ENCODE measurements at places on chromosomes 12 and 14.
A peak's percentile ranks its signal among the peaks of the same experiment; 100 is the strongest.

- no peak for DNase-seq
These were observed 266.3 kb downstream of the ITPR2 start for GRCh38 chr12:26566675-26567074.

- no peak for DNase-seq
These were observed 335.2 kb downstream of the CEP128 start for GRCh38 chr14:80606347-80606772.

- no peak for DNase-seq
These were observed 33.6 kb downstream of the OR10P1 start for GRCh38 chr12:55670276-55670675.

GRCh38 chr14:106691601-106692291, 1165.4 kb downstream of the TMEM121 start:
- DNase-seq: no peak

GRCh38 chr14:82766996-82767395, 1233.3 kb upstream of the SEL1L start:
- no peak for DNase-seq

DNA sequence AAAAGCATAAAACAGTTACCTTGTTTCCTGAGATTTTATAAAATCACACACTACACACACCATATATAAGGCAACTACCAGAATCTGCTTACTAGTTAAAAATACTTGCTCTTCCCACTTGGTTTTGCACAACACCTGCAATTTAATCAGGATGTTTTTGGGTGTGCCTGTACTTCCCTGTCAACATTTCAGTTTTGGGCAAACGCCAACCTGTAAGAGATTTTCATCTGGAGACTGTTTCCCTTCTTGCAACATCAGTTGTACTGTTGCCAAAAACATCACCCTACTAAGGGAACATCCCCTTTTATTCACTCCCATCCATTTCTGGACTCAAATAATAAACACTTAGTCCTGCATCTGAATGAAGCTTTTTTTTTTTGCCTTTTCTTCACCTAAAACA, 172.3 kb downstream of the DUSP6 start:
- DNase-seq: no peak

GRCh38 chr14:74394549-74394948, 31.5 kb downstream of the SYNDIG1L start:
- DNase-seq: no peak

GRCh38 chr14:20657216-20658211, 16.0 kb upstream of the OR6S1 start:
- DNase-seq: no peak

- no peak for DNase-seq
These were observed 20.7 kb upstream of the FRMD6 start for GRCh38 chr14:51630987-51631386.

GRCh38 chr14:24123424-24124417, 6.7 kb upstream of the FITM1 start:
- DNase-seq: no peak

DNA sequence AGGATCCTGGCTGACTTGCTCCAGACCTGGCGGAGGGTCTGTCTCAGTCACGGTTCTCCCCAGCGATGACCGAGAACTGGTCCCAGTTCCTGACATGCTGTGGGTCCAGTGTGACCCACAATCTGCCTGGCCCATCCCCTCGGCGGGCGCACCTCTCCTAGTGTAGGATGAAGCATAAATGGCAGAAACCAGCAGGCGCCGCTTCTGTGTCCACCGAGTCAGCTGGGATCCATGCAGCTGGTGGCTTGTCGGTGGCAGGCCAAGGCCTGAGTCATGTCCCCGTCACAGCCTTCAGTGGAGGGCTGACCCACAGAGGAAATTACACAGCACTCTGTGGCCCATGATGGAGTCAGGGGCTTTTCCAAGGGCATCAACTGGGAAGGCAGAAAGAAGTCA, 38.5 kb downstream of the NFKBIA start:
- peak; percentile 77 for DNase-seq

- DNase-seq: no peak
These were observed 629 bp downstream of the RAD51AP1 start for GRCh38 chr12:4539167-4539870.

- DNase-seq: no peak
These were observed 51.4 kb upstream of the GPR132 start for GRCh38 chr14:105116451-105117256.

GRCh38 chr14:37262649-37263048, 64.9 kb downstream of the MIPOL1 start:
- no peak for DNase-seq

DNA sequence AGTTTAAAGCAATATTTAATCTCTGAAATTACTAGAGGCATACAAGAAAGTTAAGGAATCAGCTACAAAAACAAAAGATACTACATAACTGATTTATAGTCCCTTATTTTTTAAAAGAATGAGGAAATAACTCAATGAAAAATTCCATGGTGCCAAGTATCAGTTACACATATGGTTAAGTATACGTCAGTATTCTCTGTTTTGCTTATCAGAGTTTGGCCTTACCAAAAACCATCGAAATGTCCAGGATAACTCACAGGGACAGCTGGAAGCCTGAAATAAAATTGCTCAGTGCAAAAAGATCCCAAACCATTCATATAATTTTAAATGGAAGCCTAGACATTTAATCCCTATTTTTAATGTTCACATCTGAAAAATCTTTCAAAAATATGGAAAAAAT, 3.6 kb downstream of the CFL2 start:
- no peak for DNase-seq

GRCh38 chr14:55354500-55354899, 57.1 kb downstream of the ATG14 start:
- DNase-seq: peak; percentile 37

- no peak for DNase-seq
These were observed 135.2 kb downstream of the DACT1 start for GRCh38 chr14:58772794-58773620.

GRCh38 chr14:72451054-72451972, 442.6 kb downstream of the DPF3 start:
- DNase-seq: no peak

DNA sequence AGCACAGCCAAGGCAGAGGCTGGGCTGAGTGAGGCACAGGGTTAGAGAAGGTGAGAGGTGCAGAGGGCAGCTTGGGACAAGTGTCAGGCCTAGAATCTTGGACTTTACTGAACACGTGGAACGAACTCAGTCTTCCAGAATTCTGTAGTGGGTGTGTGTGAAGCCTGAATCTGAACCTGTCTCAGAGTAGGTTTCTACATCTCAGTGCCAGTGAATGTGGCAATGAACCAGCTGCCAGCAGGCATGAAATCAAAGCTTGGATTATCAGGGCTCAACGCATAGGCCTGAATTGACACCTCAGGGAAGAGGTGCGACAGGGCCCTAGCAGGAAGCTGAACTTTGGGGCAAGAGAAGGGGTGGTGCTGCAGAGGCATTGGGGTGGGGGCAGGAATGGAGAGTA, 104.6 kb downstream of the SAMD4A start:
- DNase-seq: no peak

DNA sequence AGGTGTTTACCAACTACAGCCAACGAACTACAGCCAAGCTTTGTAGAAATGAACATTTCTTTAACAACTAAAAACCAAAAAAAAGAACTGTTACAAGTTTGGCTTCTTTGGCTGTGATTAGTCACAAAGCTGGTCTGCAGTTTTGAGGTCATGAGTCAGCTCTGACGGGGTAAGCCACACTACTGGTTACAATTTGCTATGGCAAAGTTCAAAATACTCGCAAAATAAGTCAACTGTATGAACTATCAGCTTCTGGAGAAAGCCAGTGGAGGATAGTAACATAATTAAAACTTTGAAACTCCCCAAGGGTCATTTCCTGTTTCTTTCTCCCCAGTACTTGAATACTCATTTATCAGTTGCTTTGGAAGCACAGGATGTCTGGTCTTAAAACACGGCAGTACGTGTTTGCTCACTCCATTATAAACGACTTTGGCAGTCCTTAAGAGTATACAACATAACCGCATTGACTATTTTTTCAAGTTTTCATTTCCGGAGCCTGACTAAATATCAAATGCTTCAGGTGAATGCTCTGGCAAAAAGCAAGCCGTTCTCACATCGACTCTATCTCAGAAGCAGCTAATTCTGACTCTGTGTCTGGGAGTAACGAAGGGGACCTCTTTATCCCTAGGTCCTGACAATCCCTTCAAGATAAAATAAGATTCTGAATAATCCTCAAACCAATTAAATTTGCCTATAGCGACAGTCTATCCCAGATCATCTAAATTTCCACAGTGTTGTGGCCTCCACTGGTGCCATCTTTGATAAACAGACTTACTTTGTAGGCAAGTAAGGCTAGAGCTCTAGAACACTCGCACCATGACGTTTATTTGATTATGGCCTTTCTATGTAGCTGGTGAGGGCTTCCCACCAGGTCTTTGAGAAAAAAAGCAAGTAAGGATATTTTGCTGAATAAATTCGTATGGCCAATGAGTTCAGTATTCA, 10.6 kb downstream of the PHLDA1 start:
- DNase-seq: peak; percentile 70

- DNase-seq: no peak
These were observed 20.9 kb downstream of the SYT1 start for GRCh38 chr12:78885466-78885865.

DNA sequence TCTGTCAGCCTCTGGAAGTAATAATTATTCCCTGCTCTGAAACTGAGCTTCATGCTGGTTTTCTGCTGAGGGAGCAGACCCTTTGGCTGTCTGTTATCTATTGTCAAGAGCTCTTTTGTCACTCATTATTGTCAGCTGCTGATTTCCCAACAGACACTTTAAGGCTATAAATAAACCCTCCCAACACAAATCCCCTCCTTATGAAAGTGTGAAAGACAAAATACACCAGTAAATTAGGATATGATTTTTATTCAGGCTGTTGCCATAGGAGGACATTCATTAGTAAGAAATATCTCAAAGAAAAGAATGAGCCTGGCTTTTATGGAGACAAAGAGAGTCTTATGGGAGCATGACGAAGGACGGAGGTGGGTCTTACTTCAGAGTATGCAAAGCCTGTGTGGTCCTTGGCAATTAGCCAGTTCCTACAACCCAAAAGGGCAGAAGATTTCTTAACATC, 180.8 kb downstream of the CRADD start:
- no peak for DNase-seq

- DNase-seq: no peak
These were observed 51.0 kb upstream of the NCOR2 start for GRCh38 chr12:124618291-124618902.

GRCh38 chr12:99334285-99335056, 313.1 kb upstream of the GARIN6 start:
- DNase-seq: no peak

GRCh38 chr12:66852091-66852490, 173.2 kb upstream of the GRIP1 start:
- no peak for DNase-seq

DNA sequence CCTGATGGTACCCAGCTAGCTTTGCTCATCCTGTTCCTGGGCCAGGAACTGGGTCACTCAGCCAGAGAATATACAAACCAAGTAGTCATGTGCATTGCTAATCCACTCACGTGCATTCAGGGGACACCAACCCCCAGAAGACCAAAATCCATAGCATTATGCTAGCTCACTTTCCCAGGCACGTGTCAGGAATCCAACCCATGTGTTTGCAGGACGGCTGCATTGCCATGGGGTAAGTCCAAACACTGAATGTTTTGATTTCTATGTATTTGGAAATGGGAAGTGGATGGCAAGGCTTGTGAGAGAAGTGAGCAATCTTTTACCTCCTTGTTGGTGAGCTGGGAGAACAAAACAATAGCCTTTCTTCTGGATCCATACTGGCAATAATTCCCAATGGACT, 87.1 kb upstream of the FOXN3 start:
- peak; percentile 16 for DNase-seq

- no peak for DNase-seq
These were observed 8.1 kb upstream of the LRRK2 start for GRCh38 chr12:40216516-40217288.

DNA sequence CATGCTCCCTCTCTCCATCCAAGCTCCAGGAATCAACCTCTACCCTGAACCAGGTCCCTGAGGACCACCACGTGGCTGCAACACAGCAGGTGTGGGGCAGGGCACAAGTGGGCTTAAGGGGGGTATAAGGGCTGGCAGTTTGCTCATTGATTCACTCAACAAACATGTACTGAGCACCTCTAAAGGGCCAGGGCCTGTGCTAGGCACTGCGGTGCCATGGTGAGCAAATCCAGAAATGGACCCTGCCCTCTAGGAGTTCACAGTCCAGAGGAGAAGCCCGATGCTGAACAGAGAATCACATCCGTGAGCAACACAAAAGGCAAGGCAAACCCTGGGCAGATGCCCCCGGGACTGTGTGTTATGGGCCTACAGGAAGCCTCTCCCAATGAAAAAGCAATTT, 6.5 kb upstream of the AQP2 start:
- no peak for DNase-seq
